Small intestine (tissue), 16 donors: ENCODE measurements at places on chromosomes 2 and 18. TPM values are rescaled to one million over a fixed set of nuclear protein-coding genes. Genes with fewer than 3 reads are reported as not detected.

RSAD2 gene
- polyA plus RNA-seq = 3.7 TPM

DNA sequence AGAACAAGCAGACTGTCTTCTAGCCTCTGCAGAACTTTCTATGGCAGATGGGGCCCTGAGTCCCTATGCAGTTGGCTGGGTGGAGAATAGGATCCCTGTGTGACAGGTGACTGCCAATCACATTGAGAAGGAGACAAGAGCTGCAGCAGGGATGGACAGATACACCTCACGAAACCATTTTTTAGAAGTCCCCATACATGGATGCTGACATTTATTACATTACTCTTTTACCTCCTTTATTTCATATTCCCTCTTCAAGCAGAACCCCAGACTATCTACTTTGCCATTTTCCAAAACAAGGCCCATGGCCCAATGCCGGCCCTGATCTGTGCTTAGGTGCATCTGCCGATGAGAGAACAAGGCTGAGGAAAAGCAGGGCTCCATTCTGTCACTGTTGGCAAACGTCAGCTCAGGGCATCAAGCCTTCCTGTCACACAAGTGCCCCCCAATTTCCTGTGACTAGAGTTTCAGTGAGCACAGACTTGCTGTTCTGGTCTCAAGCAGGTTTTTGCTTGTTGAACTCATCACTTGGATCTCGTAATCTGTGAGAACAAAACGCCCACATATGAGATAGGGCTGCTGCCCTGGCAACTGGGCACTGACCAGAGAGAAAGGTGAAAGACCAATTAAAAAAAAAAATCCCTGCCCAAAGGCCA is 35.8 kb downstream of the LOXHD1 start:
- H3K27me3 ChIP-seq = no peaks in the 10 kb centered on the region
- no peak overlapping the region for H3K27ac ChIP-seq
- H3K36me3 ChIP-seq = no peaks in the 10 kb centered on the region
- H3K4me3 ChIP-seq = no peak overlapping the region
- H3K4me1 ChIP-seq = no peaks in the 10 kb centered on the region

GRCh38 chr18:36408606-36409005 is 111.1 kb downstream of the FHOD3 start:
- no peaks in the 10 kb centered on the region for H3K4me1 ChIP-seq
- H3K27ac ChIP-seq = no peak overlapping the region
- H3K36me3 ChIP-seq = no peaks in the 10 kb centered on the region

FSHR gene
- polyA plus RNA-seq = not detected

- no peaks in the 10 kb centered on the region for H3K27me3 ChIP-seq
- no peak overlapping the region for H3K4me3 ChIP-seq
- H3K27ac ChIP-seq = no peak overlapping the region
- no peaks in the 10 kb centered on the region for H3K4me1 ChIP-seq
These were observed 368.5 kb downstream of the LRRTM1 start for GRCh38 chr2:79935771-79936657.

- H3K27me3 ChIP-seq = no peaks in the 10 kb centered on the region
- no peak for DNase-seq
- no peak overlapping the region for H3K4me3 ChIP-seq
These were observed 310.4 kb upstream of the CCDC68 start for GRCh38 chr18:55269622-55270021.

DNA sequence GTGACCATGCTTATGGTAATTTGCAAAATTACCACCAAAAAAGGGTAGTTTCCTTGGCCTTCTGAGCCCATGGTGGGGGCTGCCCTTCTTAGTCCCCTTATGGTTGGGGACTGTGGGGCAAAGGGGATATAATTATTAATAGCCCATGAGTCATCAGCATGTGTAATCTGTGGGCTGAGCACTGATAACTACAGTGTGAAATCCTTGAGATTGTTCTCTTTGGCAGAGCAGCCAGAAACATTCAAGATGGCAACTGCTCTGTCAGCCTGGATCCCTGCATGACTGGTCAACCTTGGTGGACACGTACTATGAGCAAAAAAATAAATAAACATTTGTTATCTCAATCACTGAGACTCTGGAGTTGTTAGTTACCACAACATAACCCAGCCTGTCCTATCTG is 61.3 kb downstream of the MGAT4A start:
- no peak overlapping the region for H3K4me3 ChIP-seq
- no peaks in the 10 kb centered on the region for H3K36me3 ChIP-seq
- H3K27me3 ChIP-seq = no peaks in the 10 kb centered on the region
- H3K4me1 ChIP-seq = no peaks in the 10 kb centered on the region

GRCh38 chr18:63971320-63972001 is 1.6 kb downstream of the SERPINB8 start:
- no peak for DNase-seq
- no peaks in the 10 kb centered on the region for H3K36me3 ChIP-seq
- peaks cover 9% of the 10 kb centered on the region for H3K4me1 ChIP-seq
- no peak overlapping the region for H3K4me3 ChIP-seq

DNA sequence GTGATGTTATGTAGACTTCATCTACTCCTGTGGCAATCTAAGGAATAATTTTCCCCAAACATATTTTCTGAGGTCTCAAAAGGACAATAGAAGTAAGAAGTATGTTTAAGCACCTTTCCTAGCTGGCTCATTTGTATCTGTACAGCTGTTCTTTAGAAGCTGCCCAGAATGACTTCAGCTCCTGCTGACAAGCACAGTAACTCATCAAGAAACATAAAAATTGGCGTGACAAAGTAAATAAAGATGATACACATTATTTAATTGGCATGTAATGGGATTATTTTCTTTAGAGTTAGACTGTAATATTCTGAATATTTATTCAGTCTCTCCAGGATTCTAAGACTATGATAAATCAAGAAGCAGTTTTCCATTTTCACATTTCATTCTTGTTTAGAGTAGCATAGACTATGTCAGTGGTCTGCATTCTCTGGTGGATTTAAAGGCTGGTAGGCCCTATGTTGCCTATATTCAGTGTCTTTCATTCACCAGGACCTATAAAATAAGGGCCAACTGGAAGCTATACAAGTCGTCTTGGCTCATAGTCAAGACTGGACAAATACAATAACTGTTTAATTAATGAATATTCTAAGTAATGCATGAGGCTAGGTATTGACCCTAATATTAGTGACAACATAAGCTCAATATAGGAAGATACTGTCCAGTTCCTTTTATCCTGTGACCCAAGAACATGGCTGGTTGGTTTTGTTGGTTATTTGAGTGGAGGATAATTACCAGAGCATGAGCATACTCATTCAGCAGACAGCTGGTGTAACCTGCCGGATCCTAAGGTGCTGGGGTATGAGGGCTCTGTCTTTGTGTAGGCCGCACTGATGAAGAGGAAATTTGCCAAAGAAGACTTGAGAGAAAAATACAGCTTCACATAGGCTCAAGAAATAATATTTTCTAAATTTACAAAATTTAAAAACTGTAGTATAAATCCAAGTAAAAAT is 107.0 kb downstream of the PDE1A start:
- no peak overlapping the region for H3K27ac ChIP-seq
- DNase-seq = no peak
- H3K4me1 ChIP-seq = no peaks in the 10 kb centered on the region
- H3K4me3 ChIP-seq = no peak overlapping the region

GRCh38 chr2:46521215-46521683 is 41.9 kb downstream of the TMEM247 start:
- H3K4me3 ChIP-seq = no peak overlapping the region
- H3K27me3 ChIP-seq = no peaks in the 10 kb centered on the region
- DNase-seq = no peak

DNA sequence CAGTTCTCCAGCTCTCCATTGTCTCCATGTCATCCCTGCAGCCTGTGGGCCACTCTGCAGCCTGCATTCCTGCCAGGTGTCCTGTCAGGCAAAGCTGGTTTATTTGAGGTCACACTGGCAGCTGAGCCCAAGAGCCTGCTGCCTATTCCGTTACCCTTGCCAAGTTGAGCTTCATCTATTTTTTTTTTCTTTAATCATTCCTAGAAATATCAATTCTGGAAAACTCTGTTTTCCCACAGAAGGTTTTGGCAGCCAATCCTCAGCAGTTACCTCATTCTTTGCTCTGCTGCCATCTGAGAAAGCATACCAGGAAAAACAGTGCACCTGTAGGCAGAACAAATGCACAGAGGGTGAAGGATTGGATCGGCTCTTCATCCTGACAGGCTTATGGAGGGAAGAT is 411.0 kb upstream of the ACVR2A start:
- no peaks in the 10 kb centered on the region for H3K36me3 ChIP-seq
- H3K4me3 ChIP-seq = no peak overlapping the region
- no peak for DNase-seq
- no peak overlapping the region for H3K27ac ChIP-seq
- no peaks in the 10 kb centered on the region for H3K27me3 ChIP-seq

DNA sequence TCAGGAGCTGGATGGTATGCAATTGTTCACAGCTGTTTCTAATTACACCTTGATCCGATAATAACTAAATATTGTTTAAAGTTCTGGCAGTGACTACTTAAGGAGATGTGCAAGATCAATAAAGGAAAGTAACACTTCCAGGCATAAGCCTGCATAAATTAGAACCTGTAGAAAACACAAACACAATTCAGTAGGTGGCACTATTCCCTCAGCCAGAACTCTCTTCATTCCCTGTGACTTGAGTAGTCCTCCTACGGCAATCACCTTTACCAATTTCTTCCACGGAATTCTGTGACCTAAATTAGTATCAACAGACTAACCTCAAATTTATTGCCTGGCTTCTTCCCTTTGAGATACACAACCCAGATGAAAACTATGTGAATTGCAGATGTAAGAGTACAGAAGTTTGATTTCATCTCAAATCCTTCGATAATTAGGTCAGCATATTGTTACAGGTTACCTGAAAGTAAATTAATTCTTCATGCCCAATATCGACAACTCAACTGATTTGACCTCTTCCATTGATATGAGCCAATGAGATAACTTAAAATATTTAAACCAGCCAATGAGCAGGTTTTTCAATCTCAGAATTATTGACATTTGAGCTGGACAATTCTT is 137.8 kb downstream of the PID1 start:
- H3K4me1 ChIP-seq = no peaks in the 10 kb centered on the region
- no peak overlapping the region for H3K4me3 ChIP-seq
- no peaks in the 10 kb centered on the region for H3K36me3 ChIP-seq
- H3K27me3 ChIP-seq = no peaks in the 10 kb centered on the region
- no peak overlapping the region for H3K27ac ChIP-seq

CXCR1 gene
- not detected for polyA plus RNA-seq

- no peak for DNase-seq
- H3K27me3 ChIP-seq = no peaks in the 10 kb centered on the region
These were observed 11.9 kb downstream of the CHST10 start for GRCh38 chr2:100405403-100406119.

PCARE gene
- polyA plus RNA-seq = not detected

DNA sequence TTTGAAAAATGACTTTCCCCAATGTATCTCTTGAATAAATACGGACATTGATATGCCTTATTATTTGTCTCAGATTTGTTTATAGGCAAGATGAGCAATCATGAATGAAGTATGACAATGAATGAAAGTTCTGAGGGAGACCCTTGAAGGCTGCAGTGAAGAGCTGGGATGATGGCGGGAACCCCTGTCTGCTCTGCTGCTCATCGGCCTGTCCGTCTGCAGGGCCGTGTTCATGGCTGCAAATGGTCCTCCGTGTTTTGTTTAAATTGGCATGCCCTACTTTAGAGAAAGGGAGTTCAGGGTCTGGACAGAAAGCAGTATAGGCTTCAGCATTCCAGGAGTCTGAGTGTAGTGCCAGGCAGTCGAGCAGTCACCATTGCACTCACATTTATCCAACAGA is 1.2 kb upstream of the HS1BP3 start:
- DNase-seq = no peak
- no peaks in the 10 kb centered on the region for H3K27me3 ChIP-seq
- no peaks in the 10 kb centered on the region for H3K36me3 ChIP-seq
- no peak overlapping the region for H3K27ac ChIP-seq
- no peak overlapping the region for H3K4me3 ChIP-seq

GRCh38 chr2:95039978-95040377 is 14.5 kb downstream of the MAL start:
- no peak overlapping the region for H3K27ac ChIP-seq
- no peaks in the 10 kb centered on the region for H3K27me3 ChIP-seq
- no peaks in the 10 kb centered on the region for H3K4me1 ChIP-seq
- H3K36me3 ChIP-seq = no peaks in the 10 kb centered on the region
- H3K4me3 ChIP-seq = no peak overlapping the region

GRCh38 chr2:152683400-152683799 is 33.9 kb downstream of the PRPF40A start:
- peaks cover 2% of the 10 kb centered on the region for H3K36me3 ChIP-seq
- no peak overlapping the region for H3K27ac ChIP-seq
- DNase-seq = no peak
- H3K4me3 ChIP-seq = no peak overlapping the region
- H3K27me3 ChIP-seq = no peaks in the 10 kb centered on the region
- no peaks in the 10 kb centered on the region for H3K4me1 ChIP-seq

DNA sequence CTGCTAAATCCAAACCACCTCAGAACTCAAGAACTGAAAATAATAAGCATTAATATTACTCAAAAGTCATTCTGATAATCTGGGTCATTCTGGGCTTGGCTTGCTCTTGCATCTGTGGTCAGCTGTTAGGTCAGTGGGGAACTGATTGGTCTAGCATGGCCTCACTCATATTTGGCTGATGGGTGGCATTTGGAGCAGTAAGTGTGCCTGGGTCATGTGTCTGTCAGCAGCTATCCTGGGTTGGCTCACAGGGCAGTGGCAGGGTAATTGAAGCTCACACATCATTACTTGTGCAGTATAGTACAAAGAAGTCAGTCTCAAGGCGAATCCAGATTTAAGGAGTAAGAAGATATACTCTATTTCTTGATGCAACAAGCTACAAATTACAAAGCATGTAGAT is 9.6 kb downstream of the RPL37A start:
- DNase-seq = no peak
- H3K4me3 ChIP-seq = no peak overlapping the region
- H3K4me1 ChIP-seq = no peaks in the 10 kb centered on the region
- H3K27ac ChIP-seq = no peak overlapping the region

DNA sequence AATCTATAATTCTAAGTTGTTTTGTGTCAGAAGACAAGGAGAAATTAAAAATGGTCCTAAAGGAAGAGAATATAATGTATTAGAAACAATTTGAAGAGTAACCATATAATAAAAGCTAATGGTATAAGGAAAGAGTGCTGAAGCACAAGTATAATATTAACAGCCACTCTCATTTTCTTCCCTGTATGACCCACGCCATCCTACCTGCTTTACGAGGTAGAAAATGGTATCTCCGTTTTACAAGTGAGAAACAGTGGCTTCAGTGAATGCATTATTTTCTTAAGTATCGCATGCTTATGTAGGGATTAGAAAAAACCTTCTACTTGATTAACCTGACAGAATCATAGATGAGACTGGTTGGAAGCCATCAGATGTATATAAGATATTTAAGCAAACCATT is 266.2 kb downstream of the CCDC102B start:
- no peak for DNase-seq
- H3K27me3 ChIP-seq = no peaks in the 10 kb centered on the region
- H3K4me3 ChIP-seq = no peak overlapping the region
- H3K4me1 ChIP-seq = no peaks in the 10 kb centered on the region

TMEM87B gene
- 29.2 TPM for polyA plus RNA-seq

- no peak overlapping the region for H3K27ac ChIP-seq
- no peak for DNase-seq
- no peaks in the 10 kb centered on the region for H3K36me3 ChIP-seq
- no peaks in the 10 kb centered on the region for H3K4me1 ChIP-seq
These were observed 3.4 kb downstream of the CHRNG start for GRCh38 chr2:232542715-232543467.
